ENCODE measurements at places on chromosomes 2 and 18.

GRCh38 chr2:119760956-119761275, 1.2 kb downstream of the PTPN4 start:
- DNase-seq, result no peak

DNA sequence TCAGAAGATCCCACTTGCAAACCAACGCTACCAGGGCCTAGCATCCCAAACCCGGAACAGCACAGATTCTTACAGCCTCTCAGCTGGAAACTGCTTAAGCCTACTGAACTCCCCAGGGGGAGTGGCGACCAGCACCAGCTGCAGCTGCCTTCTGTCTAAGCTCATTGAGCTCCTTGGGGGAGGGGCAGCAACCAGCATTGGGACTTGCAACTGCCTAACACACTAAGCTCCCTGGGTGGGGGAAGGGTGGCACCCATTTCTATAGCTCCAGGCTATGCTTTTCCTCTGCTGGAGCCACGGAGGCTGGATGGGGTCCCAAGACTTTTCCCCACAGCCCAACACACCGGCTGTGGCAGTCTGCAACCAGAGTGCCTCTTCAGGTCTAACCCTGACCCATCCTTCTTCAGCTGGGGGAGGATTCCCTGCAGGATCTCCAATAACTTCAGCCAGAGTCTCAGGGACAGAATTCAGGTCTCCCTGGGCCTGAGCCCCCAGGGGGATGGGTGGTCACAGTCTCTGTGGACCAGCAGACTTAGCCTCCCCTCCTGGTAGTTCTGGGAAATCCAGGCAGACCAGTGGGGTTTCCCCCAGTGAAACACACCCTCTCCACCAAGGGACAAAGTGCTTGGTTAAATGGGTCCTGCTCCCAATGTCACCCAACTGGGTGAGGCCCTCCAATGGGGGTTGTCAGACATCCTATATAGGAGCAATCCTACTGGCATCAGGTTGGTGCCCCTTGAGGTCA, 45.9 kb upstream of the ITGA4 start:
- DNase-seq, result peak; percentile 21

DNA sequence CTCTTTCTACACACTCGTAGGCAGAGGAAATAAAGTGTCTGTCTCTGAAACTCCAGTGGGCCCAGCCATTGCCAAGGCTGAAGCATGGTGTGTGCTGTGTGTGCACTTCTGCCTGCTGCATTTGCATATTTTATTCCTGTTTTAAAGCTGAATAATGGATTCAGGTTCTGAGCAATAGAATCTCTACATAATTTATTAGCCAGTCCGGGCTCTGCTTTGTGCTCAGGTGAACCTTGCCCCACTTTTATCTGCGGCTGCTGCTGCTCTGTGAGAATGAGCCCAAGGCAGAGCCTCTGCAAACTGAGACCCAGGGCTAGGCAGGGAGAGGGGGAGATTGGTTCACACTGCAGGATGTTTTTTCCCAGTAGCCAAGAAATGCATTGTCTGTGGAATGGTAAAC, 64.6 kb upstream of the SH3BP4 start:
- DNase-seq, result no peak

GRCh38 chr18:47877892-47878291, 52.6 kb downstream of the SMAD2 start:
- DNase-seq, result no peak

- no peak for DNase-seq
These were observed 243.8 kb downstream of the ERBB4 start for GRCh38 chr2:212294816-212295215.

DNA sequence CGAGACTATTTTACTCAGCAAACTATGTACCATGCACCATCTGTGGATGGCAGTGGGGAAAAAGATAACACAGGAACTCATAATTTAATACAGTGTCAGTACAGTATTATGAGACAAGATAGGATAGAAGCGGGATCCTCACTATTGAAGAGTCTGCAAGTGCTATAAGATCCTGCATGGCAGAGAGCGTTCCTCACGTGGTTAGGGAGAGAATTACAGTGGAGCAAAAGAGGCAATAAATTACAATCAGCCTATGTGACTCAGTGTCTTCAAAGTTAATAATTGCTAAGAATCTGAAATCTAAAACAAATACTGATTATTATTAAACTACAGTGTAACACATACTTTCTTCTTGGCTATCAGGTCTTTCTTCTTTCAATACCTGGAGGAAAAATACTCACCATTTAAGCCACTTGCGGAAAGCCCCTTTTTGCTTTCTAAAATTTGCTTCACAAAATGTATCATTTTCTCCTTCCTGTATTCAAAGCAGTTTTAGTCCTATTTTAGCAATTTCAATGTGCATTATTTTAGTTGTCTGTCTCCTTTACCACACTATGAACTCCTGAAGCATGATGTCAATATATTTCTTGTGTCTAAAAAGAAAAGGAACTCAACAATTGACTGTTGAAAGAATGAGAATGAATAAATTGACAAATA, 342.9 kb downstream of the SPAG16 start:
- no peak for DNase-seq

- peak; percentile 21 for DNase-seq
These were observed 96.9 kb upstream of the ZNF397 start for GRCh38 chr18:35143622-35144596.

DNA sequence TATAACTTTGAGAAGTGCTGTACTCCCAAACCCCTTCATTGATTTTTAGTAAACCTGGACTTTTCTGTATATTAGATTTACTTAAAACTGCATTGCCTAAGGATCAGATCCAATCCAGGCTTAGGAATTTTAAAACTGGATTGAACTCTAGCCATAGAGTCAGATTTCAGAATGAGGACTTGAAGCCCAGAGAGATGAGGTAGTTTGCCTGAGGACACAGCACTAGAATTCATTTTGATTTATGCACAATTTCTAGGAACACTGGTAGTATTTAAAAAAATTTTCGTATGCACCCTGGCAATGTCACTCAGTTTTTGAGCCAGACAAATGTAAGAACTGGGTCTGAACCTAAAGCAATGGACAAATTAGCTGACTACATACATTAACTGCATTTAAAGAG, 144.9 kb downstream of the KCTD1 start:
- DNase-seq, result no peak

DNA sequence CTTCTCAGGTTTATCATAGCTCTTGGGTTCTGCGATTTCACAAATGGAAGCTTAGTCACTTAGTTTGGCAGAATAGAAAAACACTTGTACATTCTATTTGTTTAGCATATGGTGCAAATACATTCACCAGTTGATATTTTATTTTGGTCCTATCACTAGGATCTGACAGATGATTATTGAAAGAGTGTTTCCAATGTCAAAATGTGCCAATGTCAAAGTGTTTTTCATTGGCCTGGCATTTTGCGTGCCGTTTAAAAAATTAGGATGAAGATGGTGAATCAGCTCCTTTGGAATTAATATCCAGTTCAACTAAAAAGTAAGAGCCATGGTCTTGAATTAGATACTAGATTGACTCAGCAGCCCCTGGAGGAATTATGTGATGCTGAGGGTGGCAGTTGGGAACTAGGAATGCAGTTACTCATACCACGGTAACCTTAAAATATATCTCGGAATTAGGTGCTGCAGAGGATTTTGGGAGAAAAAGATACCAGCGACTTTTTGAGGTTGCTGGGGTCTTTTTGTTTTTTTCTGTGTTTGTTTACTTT, 87.0 kb downstream of the SPHKAP start:
- no peak for DNase-seq

- DNase-seq, result no peak
These were observed 98.7 kb downstream of the TCF4 start for GRCh38 chr18:55489034-55489986.

GRCh38 chr2:183495079-183495478, 370.8 kb downstream of the NUP35 start:
- DNase-seq, result no peak

DNA sequence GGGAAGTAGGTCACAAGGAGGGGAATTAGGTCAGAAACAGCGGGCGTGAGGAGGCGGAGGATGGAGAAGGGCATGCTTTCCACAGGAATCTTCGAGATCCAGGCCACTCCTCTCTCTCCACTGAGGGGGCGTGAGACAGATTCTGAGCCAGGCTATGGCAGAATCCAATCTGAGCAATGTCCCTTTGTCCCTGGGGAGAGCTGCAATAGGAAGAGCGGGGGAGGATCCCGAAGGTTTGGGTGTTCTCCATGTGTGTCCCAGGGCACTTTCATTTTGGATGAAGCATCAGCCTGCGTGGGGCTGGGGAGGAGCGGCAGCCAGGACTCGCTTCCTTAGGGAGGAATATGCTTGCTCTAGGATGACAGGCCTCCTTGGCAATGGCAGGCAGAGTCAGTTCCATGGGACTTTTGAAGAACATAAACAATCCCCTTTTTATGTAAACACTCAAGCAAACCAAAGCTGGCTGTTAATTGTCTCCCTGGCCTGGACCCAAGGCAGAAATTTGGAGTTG, 84.0 kb downstream of the LIPG start:
- no peak for DNase-seq

DNA sequence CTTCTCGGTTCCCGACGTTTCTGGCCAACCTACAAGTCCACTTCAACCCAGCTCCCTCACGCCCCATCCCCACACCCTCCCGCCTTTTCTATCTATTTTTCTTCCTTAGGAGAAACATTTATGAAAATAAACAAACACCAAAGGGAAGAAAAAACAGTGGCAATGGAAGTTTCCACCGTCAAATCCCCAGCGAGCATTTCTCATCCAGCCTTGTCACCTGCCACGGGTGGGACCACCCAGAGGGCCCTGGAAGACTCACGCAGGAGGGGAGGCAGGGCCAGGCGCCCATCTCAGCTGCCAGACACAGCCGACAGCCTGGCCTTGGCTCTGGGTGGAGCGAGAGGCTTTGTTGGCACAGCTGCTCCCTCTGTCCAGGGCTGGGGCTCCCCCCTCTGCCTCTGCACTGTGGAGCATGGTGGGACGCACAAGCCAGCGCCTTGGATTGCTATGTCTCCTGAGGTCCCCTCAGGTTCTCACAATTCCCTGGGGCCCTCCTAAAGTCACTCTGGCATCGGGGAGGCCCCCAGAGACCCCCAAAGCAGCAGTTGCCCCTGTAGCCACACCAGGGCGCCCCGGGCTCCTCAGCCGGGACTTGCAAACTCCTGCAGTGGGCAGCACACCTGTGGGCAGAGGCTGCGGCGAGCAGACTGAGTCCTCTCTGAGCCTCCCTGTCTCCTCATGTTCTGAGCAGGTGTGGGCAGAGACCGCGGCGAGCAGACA, 395.7 kb upstream of the SALL3 start:
- DNase-seq, result no peak

GRCh38 chr2:120594856-120595685, 140.6 kb upstream of the GLI2 start:
- no peak for DNase-seq

DNA sequence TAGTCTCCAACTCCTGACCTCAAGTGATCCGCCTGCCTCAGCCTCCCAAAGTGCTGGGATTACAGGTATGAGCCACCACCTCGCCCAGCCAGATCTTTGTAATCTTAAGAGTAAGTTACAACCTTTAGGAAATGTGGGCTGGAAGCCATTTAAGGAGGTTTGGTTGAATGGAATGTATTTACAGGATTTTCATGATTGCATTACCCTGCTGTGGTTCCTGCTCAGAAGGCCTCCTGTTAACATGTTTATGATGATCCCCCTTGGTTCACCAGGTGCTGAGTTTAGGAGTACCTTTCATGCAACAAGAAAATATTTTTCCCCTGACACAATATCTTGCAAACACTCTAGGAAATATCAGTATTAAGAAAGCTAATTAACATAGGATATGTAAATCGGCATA, 187.4 kb upstream of the SH3BP4 start:
- DNase-seq, result no peak

- DNase-seq, result no peak
These were observed 374.7 kb upstream of the FIGN start for GRCh38 chr2:164110515-164110914.

- no peak for DNase-seq
These were observed 1.9 kb upstream of the HOXD11 start for GRCh38 chr2:176105078-176105729.

DNA sequence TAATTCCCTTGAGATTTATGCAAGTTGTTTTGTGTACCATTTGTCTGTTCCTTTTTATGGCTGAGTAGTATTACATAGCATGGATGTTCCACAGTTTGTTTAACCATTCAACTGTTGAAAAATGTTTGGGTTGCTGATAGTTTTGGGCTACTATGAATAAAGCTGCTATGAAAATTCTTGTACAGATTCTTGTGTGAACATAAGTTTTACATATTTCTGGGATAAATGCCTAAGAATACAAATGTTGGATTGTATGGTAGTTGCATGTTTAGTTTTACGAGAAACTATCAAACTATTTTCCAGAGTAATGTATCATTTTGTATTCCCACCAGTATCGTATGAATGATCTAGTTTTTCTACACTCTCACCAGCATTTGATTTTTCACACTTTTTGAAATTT, 407.3 kb downstream of the PLCL1 start:
- no peak for DNase-seq

All from neuronal stem cell (in vitro differentiated cells).